ENCODE measurements at places on chromosomes 1 and 21. TPM values are rescaled to one million over a fixed set of nuclear protein-coding genes. Genes with fewer than 3 reads are reported as not detected.

GRCh38 chr1:113758631-113759332 lies 504 bp downstream of the PHTF1 start:
- peak; percentile 48 for DNase-seq

Gene AMPD1
- polyA plus RNA-seq = not detected

DNA sequence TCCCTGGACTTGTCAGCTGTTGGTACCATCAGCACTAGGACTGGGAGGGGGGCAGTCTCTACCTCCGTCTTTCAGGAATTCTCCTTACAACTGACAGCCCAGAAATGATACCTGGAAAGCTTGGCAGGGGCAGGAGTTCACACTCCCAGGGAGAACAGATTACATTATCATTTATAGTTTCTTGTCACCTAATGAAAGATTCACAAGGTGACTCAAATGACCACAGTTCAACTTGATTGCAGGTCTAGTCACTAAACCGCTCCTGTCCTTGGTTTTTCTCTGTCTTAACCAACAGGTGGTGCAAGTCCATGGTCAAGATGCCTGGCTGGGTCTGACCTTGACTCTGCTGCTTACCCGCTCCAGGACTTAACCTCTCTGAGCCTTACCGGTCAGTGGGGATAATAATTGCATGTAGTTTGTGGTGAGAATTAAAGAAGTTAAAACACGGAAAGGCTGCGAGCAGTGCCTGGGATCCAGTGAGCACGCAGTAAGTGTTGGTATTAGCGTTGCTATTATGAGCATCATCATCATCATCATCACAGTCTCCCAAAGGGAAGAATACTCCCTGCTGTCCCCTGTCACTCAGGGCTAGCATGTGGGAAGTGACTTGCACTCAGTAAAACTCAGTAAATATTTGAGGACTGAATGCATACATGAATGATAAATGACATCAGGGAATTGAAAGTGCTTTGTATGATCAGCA lies 125.3 kb upstream of the CD34 start:
- DNase-seq = no peak

Gene KRTAP19-3
- not detected for polyA plus RNA-seq

GRCh38 chr1:28877132-28877781 lies 37.1 kb upstream of the EPB41 start:
- peak; percentile 76 for DNase-seq

Gene WNT3A
- polyA plus RNA-seq = 0.22 TPM

DNA sequence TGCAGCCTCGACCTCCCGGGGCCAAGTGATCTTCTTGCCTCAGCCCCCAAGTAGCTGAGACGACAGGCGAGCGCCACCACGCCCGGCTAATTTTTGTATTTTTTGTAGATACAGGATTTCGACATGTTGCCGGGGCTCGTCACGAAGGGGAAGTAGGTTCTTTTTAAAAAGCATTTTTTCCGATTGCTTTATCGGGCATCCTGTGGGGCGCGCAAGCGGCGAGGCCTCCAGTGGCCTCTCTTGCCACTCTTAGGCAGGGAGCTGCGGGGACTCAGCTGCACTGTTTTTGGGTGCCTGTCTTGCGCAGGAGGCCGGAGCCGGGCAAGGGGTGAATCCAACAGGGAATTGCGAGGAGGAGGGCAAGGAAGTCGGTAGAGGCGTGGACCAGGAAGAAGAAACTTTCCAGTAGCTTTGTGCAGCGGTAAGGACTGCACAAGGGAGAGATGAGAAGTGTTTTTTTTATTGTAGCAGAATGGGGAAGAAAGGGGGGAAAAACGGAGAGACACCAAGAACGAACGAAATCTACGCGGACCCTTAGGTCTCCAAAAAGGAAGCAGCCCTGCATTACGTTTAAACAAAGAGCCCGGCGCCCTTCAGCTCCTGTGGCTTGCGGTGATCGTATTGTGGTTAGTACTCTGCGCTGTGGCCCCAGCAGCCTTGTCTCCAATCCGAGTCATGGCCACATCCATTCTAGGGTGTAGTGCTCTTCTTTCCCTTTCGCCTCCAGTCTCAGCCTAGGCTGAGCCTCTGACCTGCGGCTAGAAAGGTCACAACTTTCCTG lies 164.8 kb downstream of the PPIAL4G start:
- DNase-seq = no peak

Gene LELP1
- not detected for polyA plus RNA-seq

GRCh38 chr1:226457307-226457712 lies 49.4 kb upstream of the PARP1 start:
- DNase-seq = no peak
